Transverse colon (tissue), 4 donors: ENCODE measurements at places on chromosomes 4 and X. TPM values are rescaled to one million over a fixed set of nuclear protein-coding genes. Genes with fewer than 3 reads are reported as not detected.

GRCh38 chr4:74570095-74570494, 125.2 kb downstream of the AREG start:
- no peaks in the 10 kb centered on the region for H3K4me1 ChIP-seq
- no peak overlapping the region for H3K4me3 ChIP-seq
- no peaks in the 10 kb centered on the region for H3K27me3 ChIP-seq
- DNase-seq, result no peak
- H3K36me3 ChIP-seq, result no peaks in the 10 kb centered on the region

DNA sequence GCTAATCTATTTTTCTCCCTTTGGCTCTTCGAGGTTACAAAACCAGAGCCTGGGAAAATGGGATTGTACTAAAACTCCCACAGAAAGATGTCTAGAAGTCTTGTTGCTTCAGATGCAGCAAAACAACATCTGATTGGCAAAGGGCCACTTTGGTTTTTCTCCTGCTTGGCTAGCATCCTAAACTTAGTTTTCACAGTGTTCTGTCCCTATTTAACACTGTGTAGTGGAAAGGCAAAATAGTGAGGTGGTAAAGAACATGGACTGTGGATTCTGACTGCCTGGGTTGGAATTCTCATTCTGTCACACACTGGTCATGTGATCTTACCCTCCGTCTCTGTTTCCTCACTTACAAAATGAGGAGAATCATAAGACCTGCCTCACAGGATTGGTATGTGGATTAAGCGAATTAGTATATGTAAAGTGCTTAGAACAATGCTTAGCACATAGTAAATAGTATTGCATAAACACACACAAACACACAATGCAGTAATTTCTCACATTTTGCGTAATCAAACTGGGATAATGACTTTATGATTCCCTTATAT, 23.5 kb downstream of the TIGD2 start:
- H3K4me1 ChIP-seq, result no peaks in the 10 kb centered on the region
- DNase-seq, result no peak
- no peak overlapping the region for H3K27ac ChIP-seq
- H3K36me3 ChIP-seq, result no peaks in the 10 kb centered on the region
- no peak overlapping the region for H3K4me3 ChIP-seq
- no peaks in the 10 kb centered on the region for H3K27me3 ChIP-seq

DNA sequence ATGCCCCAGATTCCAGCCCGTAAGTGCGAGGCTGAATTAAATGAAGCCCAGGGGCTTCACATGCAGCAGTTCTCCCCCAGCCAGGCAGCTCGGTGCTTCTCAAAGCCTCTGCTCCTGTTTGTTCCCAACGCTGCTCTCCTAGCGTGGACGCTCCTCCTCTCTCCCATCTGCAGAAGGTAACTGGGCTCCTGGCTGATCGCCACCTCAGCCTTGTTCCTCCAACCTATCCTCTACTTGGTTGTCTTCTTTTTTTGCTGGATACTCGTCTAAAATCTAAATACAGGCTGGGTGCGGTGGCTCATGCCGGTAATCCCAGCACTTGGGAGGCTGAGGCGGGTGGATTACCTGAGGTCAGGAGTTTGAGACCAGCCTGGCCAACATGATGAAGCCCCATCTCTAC, 70.3 kb downstream of the NSUN7 start:
- no peaks in the 10 kb centered on the region for H3K4me1 ChIP-seq
- no peak overlapping the region for H3K27ac ChIP-seq
- H3K4me3 ChIP-seq, result no peak overlapping the region
- H3K36me3 ChIP-seq, result no peaks in the 10 kb centered on the region
- DNase-seq, result no peak

DNA sequence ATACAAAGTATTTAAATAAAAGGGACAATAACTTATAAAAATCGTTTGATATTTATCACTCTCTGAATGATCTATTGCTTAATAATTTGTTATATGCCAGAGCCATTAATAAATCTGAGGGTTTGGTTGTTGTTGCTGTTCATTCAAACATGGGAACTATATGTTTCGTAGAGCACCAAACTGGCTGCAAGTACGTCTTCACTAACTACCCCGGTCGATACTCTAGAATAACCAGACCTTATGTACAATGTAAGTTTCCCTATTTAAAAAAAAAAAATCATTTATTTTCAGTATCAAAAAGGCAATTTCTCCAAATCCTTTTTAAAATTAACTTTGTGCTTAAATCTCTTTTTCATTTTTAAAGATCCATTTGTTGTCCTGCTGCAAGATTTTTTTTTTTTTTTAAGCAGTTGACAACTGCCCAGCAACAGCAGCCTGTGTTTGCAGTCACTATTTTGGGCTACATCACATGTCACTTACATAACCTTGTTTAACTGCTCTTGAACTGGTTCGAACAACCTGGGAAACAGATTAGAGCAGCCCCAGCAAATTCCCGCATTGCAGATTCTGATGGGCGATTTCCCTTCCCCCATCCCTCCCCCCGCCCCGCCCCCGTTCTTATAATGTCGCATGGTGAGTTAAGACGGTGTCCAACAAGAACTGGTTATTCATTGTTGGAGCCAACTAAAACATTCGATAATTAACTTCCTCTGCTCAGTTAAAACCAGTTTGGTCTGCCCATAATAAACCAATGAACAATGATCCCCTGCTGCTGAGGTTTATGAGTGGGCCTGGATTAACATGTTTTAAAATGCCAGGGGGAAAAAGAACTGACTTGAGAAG, 238.9 kb downstream of the NR3C2 start:
- no peak overlapping the region for H3K27ac ChIP-seq
- peaks cover 7% of the 10 kb centered on the region for H3K4me1 ChIP-seq
- DNase-seq, result no peak
- no peaks in the 10 kb centered on the region for H3K27me3 ChIP-seq
- H3K36me3 ChIP-seq, result no peaks in the 10 kb centered on the region

- DNase-seq, result no peak
- H3K27me3 ChIP-seq, result no peaks in the 10 kb centered on the region
- H3K36me3 ChIP-seq, result no peaks in the 10 kb centered on the region
Measured at GRCh38 chr4:52892880-52893279, 30.8 kb downstream of the RASL11B start.

VCX3A gene
- total RNA-seq, result not detected
